Occipital lobe (tissue), 3 donors: ENCODE measurements at places on chromosomes 3 and 15. TPM values are rescaled to one million over a fixed set of nuclear protein-coding genes. Genes with fewer than 3 reads are reported as not detected.

- DNase-seq = no peak
Observed at GRCh38 chr15:52095597-52096262, 16.8 kb downstream of the BCL2L10 start.

GPR171 gene
- not detected for total RNA-seq

DNA sequence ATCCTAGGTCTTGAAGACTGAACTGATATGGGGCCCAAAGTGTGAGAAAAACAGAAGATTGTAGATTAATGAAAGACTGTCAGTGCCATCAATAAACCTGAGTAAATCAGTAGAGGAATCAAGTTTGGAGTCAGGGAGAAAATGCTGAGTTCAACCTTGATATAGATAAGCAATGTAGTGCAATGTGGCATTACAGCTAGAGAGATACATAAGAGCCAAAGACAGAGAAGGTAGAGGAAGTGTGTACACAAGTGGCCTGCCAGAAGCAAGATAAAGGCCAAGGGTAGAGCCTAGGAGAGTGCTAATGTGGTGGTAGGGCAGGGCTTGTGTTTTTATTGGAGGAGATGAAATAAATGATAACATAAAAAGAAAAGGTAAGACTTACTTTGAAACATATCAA is 26.0 kb upstream of the EID1 start:
- no peak for DNase-seq

DNA sequence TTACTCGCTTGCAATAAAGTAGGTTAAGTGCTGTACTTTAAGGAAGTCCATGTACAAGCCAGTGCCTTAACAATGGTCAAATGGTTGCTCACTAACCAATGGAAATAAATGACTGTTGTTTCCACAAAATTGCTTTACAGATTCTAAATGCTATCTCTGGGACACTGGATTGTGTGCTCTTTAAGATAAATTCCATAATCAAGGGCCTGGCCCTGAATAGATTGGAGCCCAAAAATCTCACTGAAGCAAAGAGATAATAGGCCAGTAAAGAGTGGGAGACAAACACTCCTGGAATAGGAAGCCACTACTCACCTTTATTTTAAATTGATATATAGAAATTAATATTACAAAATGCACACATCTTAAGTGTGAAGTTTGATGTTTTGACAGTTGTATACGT is 62.4 kb upstream of the GOLGA6B start:
- DNase-seq = no peak

ARNT2 gene
- 56.6 TPM for total RNA-seq

- DNase-seq = peak; percentile 57
Observed at GRCh38 chr3:47824541-47825473, 21.9 kb downstream of the DHX30 start.

EPM2AIP1 gene
- total RNA-seq = 61.0 TPM

GRCh38 chr3:169954142-169954756 is 12.4 kb upstream of the SEC62 start:
- no peak for DNase-seq

GRCh38 chr3:128945878-128946175 is 48.0 kb downstream of the CFAP92 start:
- DNase-seq = no peak

- DNase-seq = no peak
Observed at GRCh38 chr3:35524856-35525255, 114.5 kb upstream of the ARPP21 start.

DNA sequence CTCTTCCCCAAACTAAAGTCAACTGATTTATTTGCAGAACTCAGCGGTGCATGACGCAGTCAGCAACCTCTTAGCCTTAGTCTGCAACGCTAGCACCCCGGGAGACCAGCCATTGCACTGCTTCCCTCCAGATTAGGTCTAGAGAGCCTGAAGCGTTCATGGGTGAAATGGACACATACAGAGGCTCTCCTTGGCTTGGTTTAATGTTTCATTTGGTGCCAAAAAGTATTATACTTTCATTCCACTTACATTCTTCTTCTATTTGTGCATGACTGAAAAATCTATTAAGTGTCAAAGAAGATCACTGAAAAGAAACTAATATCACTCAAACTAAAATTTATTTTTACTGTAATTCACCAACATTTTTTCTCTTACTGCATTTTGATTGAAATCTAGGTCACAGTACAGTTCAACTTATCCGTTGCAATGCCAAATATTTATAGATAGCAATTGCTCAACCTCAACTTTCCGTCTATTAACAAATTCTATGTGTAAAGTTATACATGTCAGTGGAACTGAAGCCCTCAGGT is 116.2 kb downstream of the ROBO1 start:
- DNase-seq = no peak

DNA sequence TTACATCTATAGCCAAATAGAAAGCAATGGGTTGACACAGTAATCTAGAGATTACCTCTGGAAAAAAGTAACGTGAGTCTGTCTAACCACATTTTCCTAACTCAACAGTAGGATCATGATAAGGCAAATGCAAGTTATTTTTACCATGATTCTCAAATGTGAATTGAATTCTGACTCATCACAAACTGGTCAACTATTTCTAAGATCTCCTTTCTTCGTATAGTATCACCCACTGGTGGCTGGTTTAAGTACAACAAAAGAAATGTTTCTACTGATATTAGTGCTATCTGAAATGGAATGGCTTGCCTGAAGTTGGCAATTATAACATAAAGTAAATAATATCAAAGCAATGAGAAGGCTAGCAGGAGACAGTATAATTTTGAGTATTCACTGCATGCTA is 102.2 kb downstream of the ABI3BP start:
- DNase-seq = no peak

- DNase-seq = no peak
Observed at GRCh38 chr3:196327405-196327804, 9.4 kb upstream of the DYNLT2B start.

GRCh38 chr15:58246041-58246440 is 107.9 kb downstream of the AQP9 start:
- DNase-seq = no peak

GRCh38 chr3:47912006-47912504 is 104.2 kb downstream of the MAP4 start:
- no peak for DNase-seq

PLIN1 gene
- total RNA-seq = 0.47 TPM

FSTL1 gene
- total RNA-seq = 63.8 TPM

DNA sequence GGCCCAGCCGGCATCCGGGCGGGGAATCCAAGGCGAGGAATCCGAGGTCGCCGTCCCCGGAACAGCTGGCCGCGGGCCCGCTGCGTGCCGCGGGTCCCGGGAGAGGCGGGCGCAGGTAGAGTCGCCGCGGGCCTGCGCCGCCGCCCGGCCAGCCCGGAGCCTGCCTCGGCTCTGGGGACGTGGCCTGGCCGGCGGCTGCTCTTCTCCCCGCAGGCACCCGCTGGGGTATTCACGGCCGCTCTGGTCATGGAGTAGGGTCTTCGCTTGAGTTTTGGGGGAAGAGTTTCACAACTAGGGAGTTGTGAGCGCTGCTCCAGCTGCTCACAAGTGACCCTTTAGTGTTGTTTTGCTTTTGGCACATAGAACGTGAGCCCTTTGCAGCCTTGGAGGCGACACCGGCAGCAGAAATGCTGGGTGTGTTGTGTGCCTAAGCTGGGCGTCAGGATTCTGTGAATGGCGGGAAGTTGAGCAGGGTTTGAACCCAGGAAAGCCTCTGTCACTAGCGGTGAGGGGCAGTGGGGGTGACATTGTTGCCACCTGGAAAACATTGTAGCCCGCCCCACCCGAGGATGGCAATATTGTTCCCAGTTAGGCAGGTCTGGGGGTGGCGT is 4.0 kb downstream of the TRIM71 start:
- no peak for DNase-seq

GRCh38 chr3:99232696-99233095 is 331.2 kb upstream of the DCBLD2 start:
- no peak for DNase-seq

DNA sequence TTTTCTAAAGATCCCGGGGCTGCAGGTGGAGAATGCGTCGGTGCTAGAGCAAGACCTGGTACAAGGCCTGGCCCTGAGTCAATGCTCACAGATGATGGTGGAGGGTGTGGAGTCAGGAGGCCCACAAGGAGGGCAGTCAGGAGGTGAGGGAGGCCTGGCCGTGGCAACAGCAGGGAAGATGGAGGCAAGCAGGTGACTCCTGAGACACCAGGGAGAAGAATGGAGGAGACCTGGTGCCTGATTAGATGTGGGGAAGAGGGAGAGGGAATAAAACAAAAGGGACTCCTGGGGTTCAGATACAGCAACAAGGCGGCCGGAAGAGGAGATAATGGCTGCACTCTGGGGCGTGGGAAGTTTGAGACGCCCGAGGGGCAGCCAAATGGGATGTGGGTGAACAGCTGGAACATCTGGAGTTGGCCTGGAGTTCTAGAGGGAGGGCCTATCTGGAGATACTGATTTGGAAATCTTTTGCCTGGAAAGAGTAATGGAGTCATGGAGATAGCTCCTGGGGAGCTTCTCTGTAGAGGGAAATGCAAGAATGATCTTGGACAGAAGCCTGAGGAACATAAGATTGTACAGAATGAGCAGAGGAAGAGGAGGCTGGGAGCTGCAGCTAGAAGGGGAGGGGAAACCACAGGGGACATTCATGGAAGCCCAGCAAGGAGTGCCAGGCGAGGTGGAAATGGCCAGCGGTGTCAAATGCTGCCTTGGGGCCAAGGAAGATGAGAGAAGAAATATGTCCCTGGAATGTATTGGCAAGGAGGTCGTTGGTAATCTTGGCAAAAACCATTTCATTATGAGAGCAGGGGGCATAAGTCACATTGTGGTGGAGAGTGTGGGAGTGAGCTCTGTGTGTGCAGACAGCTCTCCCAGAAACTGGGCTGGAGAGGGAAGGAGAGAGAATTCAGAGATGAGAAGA is 67.5 kb upstream of the CORO2B start:
- DNase-seq = no peak

GRCh38 chr3:73561494-73561893 is 63.2 kb downstream of the PDZRN3 start:
- no peak for DNase-seq

- no peak for DNase-seq
Observed at GRCh38 chr15:92336419-92336987, 57.2 kb upstream of the ST8SIA2 start.

DNA sequence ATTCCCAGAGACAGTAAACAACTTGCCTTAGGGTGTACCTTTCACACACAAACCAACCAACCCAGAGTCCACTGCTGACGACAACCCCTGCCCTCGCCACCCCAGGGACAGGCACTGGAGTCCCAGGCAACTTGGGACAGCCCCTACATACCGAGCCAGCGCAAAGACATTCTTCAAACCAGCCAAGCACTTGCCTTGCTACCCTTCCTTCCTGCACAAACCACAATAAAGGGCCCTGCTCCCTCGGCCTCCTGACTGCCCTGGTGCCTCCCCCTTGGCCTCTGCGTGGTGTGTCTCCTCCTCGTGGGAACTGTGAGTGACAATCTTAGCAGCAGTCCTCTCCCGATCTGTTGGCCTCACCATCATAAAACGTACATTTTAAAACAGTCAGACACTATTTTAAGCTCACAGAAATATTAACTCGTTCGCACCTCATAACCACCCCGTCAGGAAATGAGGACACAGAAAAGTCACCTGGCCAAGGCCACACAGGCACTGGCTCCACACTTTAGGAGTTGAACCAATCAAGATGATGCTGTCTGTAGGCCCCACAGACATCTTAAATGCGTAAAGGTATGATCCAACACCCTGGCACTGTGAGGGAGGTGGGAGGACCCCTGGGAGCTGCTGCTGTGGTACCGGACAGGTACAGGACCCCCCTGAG is 113.8 kb downstream of the ADCY5 start:
- DNase-seq = no peak

DNA sequence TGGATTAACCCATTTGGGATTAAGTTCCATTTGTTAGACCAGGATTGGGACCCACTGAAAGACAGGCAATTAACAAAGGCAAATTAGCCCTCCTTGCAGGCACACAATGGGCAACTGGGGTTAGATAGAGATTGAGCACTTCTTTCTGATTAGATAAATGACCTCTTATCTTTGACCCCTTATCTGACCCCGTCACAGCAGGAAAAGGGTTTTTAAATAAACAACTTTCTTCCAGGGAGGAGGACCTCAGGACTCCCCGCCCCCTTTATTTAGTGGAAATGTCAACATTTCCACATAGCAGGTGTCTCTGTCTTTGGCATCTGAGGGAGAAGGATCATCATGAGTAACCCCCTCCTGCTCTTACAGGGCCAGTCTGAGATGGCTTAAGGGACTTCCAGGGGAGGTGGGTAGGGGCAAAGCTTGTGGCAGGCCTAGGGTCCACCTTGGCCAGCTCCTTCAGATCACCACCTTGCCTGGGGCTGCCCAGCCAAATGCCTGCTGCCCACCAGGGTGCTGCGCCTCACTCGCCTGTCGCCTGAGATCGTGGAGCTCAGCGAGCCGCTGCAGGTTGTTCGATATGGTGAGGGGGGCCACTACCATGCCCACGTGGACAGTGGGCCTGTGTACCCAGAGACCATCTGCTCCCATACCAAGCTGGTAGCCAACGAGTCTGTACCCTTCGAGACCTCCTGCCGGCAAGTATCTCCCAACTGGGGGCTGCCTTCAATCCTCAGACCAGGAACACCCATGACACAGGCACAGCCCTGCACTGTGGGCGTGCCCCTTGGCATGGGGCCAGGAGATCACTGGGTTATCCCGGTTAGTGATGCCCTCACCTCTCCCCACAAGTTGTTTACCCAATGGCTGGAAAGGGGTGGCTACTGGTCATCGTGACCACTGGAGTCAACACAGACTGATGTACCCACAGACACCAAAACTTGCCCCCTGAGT is 2.6 kb upstream of the WDR6 start:
- DNase-seq = no peak

P2RY14 gene
- total RNA-seq = 0.78 TPM

DNA sequence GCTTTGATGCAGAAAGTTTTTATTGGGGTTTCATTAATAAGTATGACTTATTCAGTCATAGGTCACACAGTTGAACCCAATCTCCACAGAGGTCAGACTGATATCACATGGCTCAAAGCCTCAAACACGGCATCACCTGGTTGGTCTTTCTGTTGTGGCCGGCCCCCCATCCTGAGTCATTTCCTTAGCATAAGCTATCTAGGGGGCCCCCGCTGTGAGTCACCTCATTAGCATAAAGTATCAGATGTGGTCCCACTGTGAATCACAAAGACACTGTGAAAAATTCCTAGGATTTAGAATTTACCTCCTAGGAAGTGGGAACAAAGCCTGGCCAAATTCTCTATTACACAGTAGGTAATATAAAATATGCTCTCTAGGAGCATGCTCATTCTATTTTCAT is 502.2 kb downstream of the PYDC2 start:
- no peak for DNase-seq

DNA sequence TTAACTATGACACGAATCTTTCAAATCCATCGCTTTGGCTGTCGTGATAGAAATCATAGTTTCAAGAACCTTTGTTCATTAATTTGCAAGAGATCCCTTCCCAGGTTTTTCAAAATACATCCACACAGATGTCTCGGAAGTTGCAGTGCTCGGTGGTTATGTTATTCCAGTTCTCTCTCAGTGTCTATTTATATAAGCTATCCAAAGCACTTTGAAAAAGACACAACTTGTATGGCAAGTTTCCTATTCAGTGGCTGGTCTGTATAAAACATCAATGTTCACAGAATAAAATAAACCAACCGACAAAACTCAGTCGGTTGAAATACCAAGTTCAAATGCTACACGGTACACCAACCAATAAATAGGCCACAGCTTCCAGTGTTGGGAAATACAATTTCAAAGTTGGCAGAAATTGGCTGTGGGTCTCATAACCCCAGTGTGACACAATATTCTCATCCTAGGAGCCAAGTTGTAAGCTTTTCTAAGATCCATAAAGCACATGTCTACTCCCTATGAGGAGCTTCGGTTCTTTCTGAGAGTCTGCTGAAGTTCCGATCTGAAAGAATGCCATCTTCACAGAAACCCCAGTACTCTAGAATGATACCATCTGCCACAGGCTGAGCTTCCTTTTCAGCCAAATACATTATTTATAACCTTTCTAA is 23.7 kb downstream of the SATB1 start:
- DNase-seq = no peak

GRCh38 chr15:66655997-66656396 is 46.0 kb upstream of the SMAD6 start:
- DNase-seq = no peak
